ENCODE measurements at places on chromosomes 6 and 20.

DNA sequence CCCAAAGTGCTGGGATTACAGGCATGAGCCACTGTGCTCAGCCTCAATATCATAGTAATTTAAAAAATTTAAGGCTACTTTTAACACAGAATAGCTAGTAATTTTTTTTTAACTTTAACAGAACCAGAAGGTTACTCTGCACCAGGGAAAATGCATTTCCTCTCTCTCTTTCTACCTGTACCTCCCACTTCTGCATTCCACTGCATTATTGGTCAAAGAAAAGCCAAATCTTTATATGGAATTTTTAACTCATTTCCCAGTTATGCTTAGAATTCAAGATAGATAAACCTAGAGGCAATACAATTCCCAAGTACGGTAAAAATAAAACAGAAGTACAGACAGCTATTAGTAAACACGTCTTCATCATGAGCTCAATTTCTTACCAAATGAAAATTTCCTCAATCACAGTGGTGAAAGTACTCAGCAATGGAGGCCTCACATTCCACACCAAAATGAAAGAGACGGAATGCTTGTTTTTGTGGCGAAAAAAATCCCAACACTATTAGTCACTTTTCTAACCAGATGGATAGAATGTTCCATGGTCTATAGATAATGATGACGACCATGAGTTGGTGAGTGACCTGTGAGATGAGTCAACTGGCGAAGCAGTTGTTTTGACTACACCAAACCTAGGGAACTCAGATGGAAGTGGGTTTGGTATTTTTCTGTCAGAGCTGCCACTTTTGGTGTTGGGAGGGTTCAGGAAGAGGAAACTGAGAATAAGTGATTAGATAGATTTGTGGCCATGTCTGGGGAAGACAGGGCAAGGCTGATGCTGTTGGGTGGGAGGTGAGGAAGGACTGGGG lies 104.7 kb upstream of the SGK1 start:
- no peak for DNase-seq

- no peak for DNase-seq
Measured at GRCh38 chr6:159425421-159425820, 256.2 kb downstream of the FNDC1 start.

- DNase-seq, result no peak
Measured at GRCh38 chr20:52294106-52294628, 102.6 kb upstream of the ZFP64 start.

DNA sequence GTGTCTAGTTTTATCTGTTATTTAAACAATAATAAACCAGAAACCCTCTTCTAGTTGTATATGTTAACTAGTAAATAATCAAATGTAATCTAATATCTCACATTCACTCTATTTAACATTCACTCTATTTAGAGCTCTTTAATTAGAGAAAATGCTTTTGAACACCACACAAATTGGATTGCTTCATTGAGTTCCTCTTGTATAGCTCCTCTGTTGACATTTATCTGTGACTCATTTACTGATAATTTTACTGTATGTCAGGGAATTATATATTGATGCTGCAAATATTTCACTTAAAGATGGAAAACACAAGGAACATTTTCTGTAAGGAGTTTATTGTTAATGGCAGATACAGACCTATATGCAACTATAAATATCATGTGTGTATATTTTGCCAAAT lies 594.6 kb downstream of the COL12A1 start:
- no peak for DNase-seq

DNA sequence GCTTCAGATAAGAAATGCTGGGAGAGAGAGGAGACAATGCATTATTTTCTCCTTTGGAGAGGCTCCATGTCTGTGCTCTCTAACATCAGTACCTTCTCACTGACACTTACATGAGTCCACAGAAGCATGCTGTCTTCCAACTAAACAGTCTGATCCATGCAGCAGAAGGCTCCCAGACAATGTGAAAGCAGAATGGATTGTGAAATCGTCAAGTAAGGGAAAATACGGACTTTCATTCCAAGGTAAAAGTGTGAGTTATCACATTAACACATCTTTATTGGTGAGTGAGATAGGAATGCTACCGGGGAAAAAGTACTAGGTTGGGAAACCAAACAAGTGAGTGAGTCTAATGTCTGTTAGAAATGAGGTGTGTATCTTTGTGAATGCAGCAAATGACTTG lies 167.6 kb upstream of the KCNK16 start:
- no peak for DNase-seq

GRCh38 chr6:70369332-70369950 lies 43.9 kb upstream of the FAM135A start:
- peak; percentile 71 for DNase-seq

DNA sequence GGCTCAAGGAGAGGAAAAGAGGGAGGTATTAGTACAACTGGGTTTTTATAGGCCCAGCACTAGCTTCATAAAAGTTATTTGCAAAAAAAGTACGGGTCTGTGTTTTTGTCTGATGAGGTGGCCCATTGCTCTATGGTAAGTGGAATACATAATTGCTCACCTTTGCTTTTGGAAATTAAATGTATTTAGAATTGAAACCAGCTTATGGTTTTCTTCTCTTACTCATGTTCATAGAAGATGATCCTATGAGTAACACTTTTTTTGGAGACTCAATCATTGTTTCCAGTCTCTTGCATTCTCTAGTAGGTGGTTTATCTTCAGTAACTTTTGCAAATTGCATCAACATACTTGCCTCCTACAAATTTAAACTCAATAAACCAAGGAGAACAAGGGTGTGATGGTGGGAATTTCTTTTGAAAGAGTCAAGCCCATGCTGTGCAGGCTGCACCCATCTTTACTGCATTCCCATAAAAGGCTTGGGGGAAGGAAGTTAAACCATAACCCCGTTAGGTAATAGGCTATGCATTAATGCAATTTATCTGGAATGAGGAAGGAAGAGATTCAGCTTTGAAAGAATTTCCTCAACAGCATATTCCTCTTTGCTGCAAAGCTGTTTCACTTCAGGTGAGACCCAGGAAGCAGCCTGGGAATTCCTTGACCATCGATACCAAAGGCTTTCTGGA lies 48.5 kb upstream of the EDN1 start:
- DNase-seq, result no peak

DNA sequence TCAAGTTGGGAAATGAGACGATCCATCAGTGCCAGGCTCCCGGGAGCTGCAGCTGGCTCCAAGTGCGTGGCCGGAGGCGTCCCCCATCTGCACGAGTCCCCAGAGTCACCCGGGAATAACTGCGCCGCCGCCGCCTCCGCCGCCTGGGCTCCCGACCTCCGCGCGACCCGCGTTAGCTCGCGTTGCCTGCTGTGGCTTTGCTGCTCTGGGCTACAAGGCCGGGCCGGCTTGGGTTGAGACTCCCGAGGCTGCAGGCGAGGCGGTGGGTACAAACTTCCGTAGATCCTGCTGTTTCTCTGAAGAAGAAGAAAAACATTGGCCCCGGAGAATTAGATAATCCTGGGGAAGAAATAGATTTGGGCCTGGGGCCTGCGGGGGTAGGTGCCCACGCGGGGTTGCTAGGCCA lies 7.4 kb upstream of the LAMP5 start:
- no peak for DNase-seq

GRCh38 chr6:56655996-56656395 lies 13.3 kb upstream of the DST start:
- no peak for DNase-seq

DNA sequence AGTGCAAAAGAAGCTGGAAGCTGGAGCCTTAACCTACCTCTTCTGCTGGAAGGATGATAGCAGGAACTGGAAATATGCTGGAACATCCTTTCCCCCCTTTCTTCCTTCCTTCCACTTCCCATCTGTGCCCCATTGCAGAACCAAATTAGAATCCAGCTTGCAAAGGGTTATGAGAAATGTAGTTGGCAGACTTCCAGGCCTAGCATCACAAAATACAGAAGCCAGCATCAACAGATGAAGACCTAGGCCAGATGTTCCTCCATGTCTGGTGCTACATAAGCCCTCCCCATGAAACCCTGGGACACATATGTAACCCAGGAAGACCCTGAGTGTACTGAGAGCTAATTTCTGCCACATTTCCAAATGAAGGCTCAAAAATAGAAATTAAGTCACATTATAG lies 40.0 kb upstream of the TFAP2B start:
- DNase-seq, result no peak

- no peak for DNase-seq
Measured at GRCh38 chr6:140401761-140402160, 1027.3 kb upstream of the CITED2 start.

DNA sequence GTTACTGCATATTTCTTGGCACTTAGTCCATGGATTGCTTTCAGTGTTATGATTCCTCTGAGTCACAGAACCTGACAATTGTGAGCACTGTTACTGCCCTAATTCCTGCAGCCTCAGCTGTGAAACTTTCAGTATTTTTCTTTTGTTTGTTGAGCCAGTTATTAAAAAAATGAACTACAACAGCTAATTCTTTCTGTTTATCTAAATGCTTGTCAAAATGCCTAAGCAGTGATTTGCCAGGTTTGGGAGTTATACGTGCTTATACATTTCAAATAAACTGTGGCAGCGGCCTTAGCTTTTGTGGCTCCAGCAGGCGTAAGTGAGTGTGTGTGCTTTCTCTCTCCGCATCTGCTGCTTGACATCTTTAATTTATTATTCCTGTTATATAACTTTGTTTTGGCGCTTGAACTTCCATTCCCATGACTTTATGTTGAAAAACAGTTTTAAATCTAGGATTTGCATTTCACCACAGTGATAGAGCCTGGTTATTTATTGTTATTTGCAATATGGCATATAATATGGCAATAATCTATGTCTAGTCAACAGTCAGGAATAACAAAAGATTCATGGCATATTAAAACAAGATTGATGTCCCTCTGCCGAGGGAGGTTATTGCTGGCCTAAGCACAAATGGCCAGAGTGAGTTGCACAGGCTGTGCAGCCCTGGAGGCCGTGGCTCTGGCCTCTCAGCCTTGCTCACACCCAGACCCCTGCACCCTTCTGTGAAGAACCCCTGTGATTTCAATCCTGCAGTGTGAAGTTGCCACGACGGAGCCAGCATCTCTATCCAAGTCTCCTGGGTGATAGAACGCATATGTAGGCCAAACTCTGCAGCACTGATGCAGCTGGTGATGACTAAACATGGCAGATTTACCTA lies 303.4 kb downstream of the THBS2 start:
- no peak for DNase-seq

DNA sequence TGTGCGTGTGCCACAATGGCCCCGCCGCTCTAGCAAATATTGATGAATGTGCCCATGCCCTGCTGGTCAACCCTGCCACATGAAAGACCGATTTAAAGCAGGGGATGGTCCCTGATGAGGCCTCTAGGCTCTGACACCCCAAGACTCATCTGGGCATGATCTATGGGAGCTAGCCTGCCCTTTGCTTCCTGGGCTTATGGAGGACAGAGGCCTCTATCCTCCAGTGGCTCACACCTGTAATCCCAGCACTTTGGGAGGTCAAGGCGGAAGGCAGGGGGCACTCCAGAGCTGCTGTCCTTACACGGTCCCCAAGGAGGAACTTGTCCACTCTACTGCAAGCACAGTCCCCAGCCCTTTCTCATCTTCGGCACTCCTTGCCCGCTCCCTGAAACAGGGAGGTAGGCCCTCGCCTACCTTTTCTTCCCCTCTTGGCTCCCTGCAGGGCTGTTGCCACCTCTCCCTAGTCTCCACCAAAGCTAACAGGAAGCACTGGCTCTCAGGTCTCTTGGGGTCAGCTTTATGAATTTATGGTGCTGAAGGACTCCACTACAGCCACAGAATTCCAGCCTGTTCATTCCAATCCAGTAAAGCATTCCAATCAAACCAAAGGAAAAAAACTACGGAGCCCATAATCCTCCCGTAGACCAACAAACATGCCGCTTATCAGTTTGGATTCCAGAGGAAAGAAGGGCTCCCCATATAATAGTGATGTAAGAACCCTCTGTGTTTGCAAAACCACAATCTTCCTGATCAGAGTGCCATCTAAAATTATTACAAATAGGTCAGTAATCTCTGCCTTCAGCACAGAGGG lies 48.7 kb upstream of the FOXQ1 start:
- DNase-seq, result no peak

- DNase-seq, result no peak
Measured at GRCh38 chr20:14491436-14491835, 154.0 kb upstream of the FLRT3 start.

- DNase-seq, result no peak
Measured at GRCh38 chr6:48611332-48611731, 500.3 kb upstream of the PTCHD4 start.

DNA sequence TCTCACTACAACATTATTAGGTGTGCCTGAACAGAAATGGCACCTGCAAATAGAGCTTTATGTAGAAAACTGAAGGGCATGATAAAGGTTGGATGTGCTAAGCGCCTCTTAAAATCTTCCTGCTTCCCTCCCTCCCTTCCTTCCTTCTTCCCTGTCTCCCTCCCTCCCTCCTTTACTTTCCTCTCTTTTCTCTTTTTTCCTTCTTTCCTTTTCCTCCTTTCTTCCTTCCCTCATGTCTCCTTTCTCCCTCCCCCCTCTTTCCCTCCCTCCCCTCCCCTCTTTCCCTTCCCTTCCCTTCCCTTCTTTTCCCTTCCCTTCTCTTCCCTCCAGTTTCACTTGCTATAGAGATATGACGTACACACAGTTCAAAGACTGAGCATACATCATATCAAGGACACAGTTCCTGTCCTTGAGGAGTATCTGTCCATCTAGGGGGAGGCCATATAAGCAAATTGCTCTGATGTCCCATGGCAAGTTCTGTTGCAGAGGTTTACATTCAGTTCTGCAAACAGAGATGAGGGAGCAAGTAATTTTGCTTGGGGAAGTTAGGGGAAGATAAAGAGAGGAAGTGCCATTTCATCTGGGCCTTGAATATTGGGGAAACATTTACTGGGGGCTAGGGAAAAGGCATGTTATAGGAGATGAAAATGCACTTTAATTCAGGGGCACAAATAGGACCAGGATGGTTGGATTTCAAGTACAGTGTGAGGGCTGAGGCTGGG lies 79.0 kb upstream of the EEF1E1 start:
- DNase-seq, result no peak

DNA sequence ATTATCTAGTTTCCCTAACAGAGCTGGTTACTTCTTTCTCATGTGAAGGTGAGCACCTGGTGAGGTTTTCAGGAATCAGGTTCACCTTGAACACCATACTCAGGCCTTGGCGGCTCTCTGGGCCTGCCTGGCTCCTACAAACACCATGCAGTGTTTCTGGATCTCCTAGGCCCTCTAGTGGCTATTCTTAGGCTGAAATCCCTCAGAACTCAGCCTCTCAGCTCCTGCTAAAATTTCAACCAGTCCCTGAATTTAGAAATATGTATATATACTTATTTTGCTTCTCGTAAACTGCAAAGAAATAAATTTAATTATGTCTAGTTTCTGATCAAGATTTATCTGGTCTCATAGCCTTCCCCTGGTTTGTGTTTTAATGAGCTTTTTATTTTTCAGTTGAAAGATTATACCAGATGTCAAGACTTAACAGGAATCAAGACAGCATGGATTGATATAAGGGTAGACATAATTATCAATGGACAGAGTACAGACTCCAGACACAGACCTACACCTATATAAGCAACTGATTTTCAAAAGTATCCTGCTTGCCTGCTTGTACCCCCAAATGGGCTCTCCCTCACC lies 55.9 kb downstream of the ANKEF1 start:
- peak; percentile 25 for DNase-seq

GRCh38 chr6:100171533-100172321 lies 177.7 kb upstream of the MCHR2 start:
- DNase-seq, result no peak

GRCh38 chr6:111550953-111551352 lies 54.7 kb downstream of the TRAF3IP2 start:
- DNase-seq, result no peak
